ENCODE measurements at places on chromosomes 12 and 14.

DNA sequence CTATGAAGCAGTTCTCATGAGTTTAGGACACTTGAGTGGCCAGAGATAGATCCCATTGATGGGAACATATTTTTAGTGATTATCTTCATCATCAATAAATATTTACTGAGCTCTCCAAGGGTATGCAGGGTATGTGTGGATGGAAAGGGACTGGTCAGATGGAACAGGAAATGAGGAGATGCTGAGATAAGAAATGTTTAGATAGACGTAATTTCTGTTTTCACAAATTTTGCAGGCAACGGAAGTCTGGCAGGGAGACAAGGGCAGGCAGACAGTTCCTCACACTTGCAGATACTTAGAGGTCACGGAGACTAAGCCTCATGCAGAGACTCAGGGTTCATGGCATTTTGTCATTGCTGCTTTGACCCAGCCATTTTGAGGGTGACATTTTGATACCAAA, 24.3 kb downstream of the BCL2L14 start:
- DNase-seq, result no peak

GRCh38 chr14:72864712-72865365, 29.1 kb downstream of the DPF3 start:
- no peak for DNase-seq

DNA sequence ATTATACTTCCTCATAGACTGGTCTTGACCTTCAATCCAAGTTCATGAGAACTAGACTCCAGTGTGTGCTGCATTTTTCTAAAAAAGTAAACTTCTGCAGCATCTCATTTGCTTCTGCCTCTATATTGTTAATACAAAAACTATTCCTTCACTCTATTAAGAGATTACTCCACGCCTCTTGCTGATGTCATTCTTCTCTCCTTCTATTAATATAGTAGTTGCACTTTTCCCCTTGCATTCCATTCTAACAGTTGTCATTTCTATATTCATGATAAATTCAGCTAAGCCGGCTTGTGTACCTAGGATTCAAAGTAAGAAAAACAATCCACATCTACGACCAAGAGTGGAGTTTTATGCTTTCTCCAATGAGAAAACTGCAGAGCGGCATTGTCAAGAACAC, 480.4 kb upstream of the NOVA1 start:
- no peak for DNase-seq

GRCh38 chr12:63961543-63961942, 117.0 kb downstream of the SRGAP1 start:
- DNase-seq, result no peak

DNA sequence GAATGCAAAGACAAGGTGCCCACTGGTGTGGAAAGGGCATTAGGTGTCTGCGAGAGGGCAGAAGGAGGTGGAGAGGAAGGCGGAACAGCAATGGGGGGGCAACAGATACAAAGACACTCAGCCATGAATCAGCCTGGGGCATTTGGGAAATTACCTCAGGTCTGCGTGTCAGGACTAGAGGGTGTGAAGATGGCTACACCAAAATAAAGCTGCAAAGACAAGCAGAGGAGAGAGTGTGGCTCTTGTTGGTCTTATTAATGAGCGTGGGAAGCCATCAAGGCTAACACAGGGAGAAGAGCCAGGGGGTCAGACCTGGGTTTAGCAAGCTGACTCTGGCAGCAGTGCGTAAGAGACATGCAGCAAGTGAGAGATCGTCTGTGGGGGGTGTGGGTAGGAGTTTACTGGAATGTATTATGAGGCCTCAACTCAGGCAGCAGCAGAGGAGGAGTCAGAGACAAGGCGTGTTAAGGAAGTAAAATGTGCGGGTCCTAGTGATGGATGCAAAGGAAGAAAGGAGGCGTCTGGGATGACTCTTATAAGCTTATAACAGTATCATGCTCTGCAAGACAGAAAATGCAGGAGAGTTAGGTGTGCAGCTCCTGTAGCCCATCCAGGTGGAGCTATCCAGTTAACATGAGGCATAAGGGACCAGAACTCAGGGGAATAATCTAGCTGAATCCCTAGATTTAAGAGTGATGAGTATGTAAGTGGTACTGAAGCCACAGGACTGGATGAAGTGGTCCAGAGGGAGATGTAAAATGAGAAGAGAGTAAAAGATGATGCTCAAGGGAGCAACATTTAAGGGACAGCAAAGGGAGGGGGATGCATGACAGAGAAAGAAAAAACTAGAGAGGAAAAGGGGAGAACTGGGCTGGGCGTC, 50.4 kb downstream of the KCNK10 start:
- DNase-seq, result no peak

GRCh38 chr12:93514853-93515252, 47.5 kb downstream of the MRPL42 start:
- no peak for DNase-seq

GRCh38 chr14:102530828-102531478, 21.4 kb upstream of the ANKRD9 start:
- no peak for DNase-seq

DNA sequence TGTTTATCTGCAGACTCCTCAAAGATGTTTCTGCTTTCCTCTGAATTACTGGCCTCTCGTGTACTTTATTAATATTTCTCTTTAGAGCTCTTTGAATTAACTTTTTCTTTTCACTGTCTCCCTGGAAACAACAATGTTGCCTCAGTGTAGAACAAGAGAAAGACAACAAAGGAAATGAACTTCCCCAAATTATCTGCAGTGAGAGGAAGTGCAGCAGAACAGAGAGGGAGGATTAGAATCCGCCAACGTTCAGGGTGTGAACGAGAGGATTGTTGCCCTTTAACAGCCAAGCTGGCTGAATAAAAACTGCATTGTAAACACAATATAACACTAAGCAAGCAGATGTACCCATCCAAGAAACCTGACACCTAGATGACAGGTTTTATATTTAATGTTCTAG, 375.9 kb downstream of the GALC start:
- no peak for DNase-seq

GRCh38 chr12:125552295-125552694, 487.1 kb downstream of the AACS start:
- DNase-seq, result no peak
